ENCODE measurements at places on chromosomes 3 and 15.

DNA sequence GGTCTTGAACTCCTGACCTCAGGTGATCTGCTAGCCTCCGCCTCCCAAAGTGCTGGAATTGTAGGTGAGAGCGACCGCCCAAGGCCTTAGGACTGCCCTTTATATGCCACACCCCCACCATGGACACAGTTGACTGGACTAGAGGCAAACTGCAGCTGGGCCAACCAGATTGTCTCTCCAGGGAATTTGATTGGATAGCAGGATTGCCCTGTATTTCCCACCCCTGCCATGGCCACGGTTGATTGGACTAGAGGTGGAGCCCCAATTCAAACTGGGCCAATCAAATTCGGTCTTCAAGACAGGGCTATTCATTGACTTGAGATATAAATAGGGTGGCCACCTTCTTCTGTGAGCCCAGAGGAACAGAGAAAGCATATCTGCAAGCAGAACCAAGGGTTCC lies 6.9 kb upstream of the CLPX start:
- peak; percentile 34 for DNase-seq

- peak; percentile 68 for DNase-seq
Measured at GRCh38 chr3:45659661-45660566, 29.3 kb upstream of the SACM1L start.

- DNase-seq, result no peak
Measured at GRCh38 chr3:45546716-45547701, 47.5 kb upstream of the LIMD1 start.

- peak; percentile 49 for DNase-seq
Measured at GRCh38 chr15:39855400-39855799, 64.7 kb downstream of the GPR176 start.

- peak; percentile 63 for DNase-seq
Measured at GRCh38 chr15:40763801-40764628, at the start of gene GCHFR. TSS of gene GCHFR (plus strand) at chr15:40764068. CDS start at chr15:40764181, 113 bp downstream.

- no peak for DNase-seq
Measured at GRCh38 chr3:10480871-10481378, 24.5 kb downstream of the ATP2B2 start.

DNA sequence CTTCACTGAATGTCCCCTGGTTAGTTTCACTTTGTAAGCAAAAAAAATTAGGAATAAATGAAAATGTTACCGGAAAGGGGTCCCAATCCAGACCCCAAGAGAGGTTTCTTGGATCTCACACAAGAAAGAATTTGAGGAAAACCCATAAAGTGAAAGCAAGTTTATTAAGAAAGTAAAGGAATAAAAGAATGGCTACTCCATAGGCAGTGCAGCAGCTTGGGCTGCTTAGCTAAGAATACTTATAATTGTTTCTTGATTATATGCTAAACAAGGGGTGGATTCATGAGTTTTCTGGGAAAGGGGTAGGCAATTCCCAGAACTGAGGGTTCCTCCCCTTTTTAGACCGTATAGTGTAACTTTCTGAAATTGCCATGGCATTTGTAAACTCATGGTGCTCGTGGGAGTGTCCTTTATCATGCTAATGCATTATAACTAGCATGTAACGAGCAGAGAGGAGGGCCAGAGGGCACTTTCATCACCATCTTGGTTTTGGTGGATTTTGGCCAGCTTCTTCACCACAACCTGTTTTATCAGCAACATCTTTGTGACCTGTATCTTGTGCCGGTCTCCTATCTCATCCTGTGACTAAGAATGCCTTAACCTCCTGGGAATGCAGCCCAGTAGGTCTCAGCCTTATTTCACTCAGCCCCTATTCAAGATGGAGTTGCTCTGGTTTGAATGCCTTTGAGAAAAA lies 41.0 kb upstream of the CMSS1 start:
- no peak for DNase-seq

DNA sequence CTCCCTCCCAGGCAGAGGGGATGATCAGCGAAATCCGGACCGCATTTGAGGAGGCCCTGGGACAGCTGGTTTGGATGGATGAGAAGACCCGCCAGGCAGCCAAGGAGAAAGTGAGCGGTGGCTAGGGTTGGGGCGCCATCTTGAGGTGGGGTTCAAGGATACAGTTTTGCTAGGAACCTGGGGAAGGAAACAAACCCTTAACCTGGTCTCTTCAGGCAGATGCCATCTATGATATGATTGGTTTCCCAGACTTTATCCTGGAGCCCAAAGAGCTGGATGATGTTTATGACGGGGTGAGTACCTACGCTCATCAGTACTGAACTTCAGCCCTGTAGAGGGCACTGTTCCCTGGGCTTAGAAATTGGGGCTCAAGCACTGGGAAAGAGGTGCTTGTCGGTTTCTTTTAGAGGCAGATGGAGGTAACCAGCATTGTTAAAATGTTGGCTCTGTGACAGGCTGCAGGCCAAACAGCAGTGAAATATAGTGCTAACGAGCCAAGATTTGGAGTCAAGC lies 9.6 kb upstream of the PSMD2 start:
- peak; percentile 57 for DNase-seq

GRCh38 chr15:70097063-70097320 lies 725 bp downstream of the TLE3 start:
- DNase-seq, result no peak
